Glomerular endothelial cell (primary cell): ENCODE measurements at places on chromosomes 16 and 17.
A peak's percentile ranks its signal among the peaks of the same experiment; 100 is the strongest.

- no peak for DNase-seq
Measured at GRCh38 chr17:688100-688989, 26.3 kb downstream of the VPS53 start.

DNA sequence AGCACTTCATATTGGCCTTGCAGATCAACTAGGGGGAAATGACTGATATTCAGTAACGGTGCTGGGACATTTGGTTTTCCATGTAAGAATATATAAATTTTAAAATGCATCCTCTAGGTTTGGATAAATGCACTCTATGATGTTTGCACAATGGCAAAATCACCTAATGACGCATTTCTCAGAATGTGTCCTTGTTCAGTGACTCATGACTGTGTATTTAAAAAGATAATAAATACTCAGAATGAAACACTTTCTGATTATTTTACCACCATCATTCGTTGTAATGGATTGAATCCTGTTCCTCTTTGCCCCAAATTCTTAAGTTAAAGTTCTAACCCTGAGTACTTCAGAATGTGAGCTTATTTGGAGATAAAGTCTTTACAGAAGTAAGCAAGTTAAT, 17.2 kb upstream of the ADGRG1 start:
- DNase-seq = no peak

DNA sequence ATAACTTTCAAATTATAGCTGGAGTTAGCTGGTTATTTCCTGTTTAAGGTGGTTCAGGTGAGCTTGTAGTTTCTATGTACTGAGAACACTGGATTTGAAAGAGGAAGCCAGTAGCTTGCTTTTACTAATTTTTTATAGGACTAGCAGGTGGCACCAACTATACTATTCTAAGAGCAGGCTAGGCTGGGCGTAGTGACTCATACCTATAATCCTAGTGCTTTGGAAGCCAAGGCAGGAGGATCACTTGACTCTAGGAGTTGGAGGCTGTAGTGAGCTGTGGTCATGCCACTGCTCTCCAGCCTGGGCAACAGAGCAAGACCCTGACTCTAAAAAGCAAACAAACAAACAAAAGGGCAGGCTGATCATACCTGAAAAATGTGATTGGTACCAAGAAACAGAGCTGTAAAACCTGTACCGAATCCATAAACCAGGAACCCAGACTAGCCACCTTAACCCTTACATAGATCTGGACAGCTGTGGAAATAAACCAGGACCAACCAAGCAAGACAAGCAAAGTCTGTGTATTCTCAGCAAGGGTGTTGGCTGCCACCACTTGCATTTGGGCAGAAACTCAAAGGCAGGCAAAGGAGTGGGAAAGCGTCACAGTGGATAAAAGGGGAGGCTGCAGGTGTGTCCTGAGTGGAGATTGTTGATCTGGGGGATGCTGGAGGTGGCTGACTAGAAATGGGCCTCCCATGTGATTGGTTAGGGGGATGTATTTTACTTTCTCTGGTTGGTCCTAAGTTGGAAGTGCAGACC, 36.3 kb downstream of the SLC47A1 start:
- DNase-seq = no peak

- no peak for DNase-seq
Measured at GRCh38 chr17:47975189-47975822, 4.4 kb downstream of the CDK5RAP3 start.

GRCh38 chr17:59296190-59296589, 35.3 kb upstream of the YPEL2 start:
- DNase-seq = no peak

- DNase-seq = no peak
Measured at GRCh38 chr16:49061137-49061714, 220.4 kb downstream of the CBLN1 start.

- DNase-seq = peak; percentile 20
Measured at GRCh38 chr16:1823821-1824220, 2.8 kb downstream of the HAGH start.

GRCh38 chr16:17334096-17334495, 136.7 kb downstream of the XYLT1 start:
- no peak for DNase-seq

- DNase-seq = no peak
Measured at GRCh38 chr17:50389534-50389933, 7.8 kb downstream of the LRRC59 start.

DNA sequence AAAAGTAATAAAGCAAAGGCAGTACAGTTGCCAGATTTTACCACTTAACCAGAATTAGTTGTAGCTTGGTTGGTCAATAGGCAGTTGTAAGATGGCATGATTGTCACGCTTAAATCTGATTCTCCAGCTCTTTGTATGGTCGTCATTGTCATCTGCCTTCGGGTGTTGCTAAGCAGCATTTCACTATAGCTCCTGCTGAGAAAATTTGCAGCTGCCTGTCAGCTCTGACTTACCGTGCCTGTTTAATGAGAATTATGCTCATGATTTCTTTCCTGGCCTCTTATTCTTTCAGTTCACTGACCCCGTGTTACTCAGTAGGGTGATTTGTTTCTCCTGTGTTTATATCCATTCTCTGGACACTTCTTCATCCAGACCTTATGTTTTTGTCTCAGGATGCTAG, 66.7 kb downstream of the TANGO6 start:
- no peak for DNase-seq
